ENCODE measurements at places on chromosomes 16 and 17. TPM values are rescaled to one million over a fixed set of nuclear protein-coding genes. Genes with fewer than 3 reads are reported as not detected.

The KCNJ18 gene
- total RNA-seq: not detected

The CCR7 gene
- 0.29 TPM for total RNA-seq

The FZD2 gene
- 3.0 TPM for total RNA-seq

The TOX3 gene
- not detected for total RNA-seq

The C1QL1 gene
- total RNA-seq: 2.9 TPM

The TUFM gene
- total RNA-seq: 183 TPM

The TNFRSF17 gene
- not detected for total RNA-seq

The FOXO3B gene
- 1.1 TPM for total RNA-seq

The PROCA1 gene
- 0.97 TPM for total RNA-seq

The IRX5 gene
- total RNA-seq: 0.27 TPM

The HCRT gene
- total RNA-seq: not detected

The RUSF1 gene
- 25.6 TPM for total RNA-seq

The MYH11 gene
- 75.8 TPM for total RNA-seq

The HSD11B2 gene
- 1.6 TPM for total RNA-seq

The KRTAP4-16 gene
- not detected for total RNA-seq

The TMEM100 gene
- 24.3 TPM for total RNA-seq

The CD19 gene
- 0.12 TPM for total RNA-seq

The RNF112 gene
- 2.5 TPM for total RNA-seq

The FAM20A gene
- total RNA-seq: 9.0 TPM

The EPOP gene
- total RNA-seq: 3.9 TPM

The SOST gene
- total RNA-seq: not detected

The GCGR gene
- not detected for total RNA-seq

The TLCD2 gene
- 6.0 TPM for total RNA-seq

The CNTNAP4 gene
- 0.21 TPM for total RNA-seq

The NTN1 gene
- 167 TPM for total RNA-seq

The PYDC1 gene
- not detected for total RNA-seq

The MT1H gene
- total RNA-seq: not detected

The HSD17B1 gene
- 2.8 TPM for total RNA-seq

The ICAM2 gene
- 33.0 TPM for total RNA-seq

The COL1A1 gene
- 106 TPM for total RNA-seq

The DRC3 gene
- 1.4 TPM for total RNA-seq

The CA7 gene
- total RNA-seq: not detected

The CRHR1 gene
- total RNA-seq: not detected

The BRIP1 gene
- 0.77 TPM for total RNA-seq

The SLFN12 gene
- total RNA-seq: 8.8 TPM

The AATF gene
- total RNA-seq: 24.8 TPM

The NARF gene
- total RNA-seq: 63.7 TPM

The OSGIN1 gene
- 7.0 TPM for total RNA-seq

The NACA2 gene
- total RNA-seq: not detected

The CDK10 gene
- 28.0 TPM for total RNA-seq

The NPTX1 gene
- total RNA-seq: not detected

The PRR35 gene
- not detected for total RNA-seq

All from left cardiac atrium (tissue), 4 donors.